Activated CD4-positive, alpha-beta T cell treated with anti-CD3 and anti-CD28 coated beads, Interleukin-2, amount 50 U/mL, for 4 hours (primary cell): ENCODE measurements at places on chromosomes 4 and X.

DNA sequence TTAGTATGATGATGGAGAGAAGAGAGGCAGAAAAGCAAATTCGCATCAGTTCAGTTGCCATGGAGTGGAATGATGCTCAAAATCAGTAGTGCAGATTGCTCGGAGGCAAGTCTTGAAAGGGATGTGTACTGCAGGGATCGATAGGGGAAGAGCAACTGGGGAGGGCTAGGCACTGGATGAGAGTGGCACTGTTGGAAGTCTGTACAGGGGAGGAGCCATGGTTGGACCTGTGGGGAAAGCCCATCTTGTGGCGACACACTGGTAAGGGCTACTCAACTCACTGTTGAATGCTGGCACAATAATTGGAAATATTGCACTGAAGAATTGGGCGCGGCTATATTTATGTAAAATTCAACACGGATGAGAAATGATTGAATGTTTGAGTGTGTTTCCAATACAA is 1.2 kb downstream of the RAB9B start:
- no peak for DNase-seq

GRCh38 chr4:38176165-38176564 is 216.0 kb downstream of the PTTG2 start:
- DNase-seq = no peak

GRCh38 chrX:136742721-136743379 is 37.9 kb downstream of the ARHGEF6 start:
- no peak for DNase-seq

GRCh38 chr4:36740796-36741310 is 459.4 kb downstream of the DTHD1 start:
- DNase-seq = no peak

DNA sequence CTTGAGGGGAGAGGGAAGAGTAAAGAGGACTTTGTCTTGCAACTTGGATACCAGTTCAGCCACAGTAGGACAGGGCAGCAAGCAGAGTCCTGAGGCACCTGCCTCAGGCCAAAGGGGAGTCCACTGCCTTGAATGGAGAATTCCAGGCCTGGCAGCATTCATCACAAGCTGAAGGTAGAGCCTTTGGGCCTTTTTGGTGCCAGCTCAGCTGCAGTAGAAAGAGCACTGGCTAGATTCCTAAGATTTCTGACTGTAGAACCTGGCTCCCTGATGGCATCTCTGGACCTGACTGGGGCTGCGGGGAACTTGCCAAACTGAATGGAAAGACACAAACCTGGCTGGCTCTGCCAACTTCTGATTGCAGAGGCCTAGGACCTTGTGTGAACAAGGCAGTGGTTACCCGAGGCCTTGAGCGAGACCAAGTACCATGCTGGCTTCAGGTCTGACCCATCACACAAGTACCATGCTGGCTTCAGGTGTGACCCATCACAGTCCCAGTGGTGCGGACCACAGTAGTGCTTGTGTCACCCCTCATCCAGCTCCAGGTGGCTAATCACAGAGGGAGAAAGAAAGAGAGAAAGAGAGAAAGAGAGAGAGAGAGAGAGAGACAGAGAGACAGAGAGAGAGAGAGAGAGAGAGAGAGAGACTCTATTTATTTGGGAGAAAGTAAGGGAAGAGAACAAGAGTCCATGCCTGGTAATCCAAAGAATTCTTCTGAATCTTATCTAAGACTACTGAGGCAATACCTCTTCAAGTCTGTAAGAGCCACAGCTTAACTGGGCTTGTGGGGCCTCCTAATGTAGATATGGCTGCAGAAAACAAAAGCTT is 137.6 kb upstream of the SPIN4 start:
- no peak for DNase-seq

DNA sequence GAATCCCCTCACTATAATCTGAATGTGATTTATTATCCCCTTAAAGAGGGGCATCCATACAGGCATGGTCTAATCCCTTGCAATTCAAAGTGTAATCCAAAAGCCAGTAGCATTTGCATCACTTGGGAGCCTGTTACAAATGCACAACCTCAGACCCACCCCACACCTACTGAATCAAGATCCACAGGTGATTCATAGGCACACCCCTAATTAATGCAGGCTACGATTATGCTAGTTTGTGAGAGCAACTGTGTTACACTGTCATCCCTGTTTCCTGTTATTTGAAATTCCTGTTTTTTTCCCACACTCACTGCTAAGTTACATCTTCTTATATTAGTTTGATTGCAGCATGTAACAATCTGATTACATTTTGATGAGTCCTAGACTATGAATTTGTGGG is 120.0 kb downstream of the RAB28 start:
- DNase-seq = no peak

DNA sequence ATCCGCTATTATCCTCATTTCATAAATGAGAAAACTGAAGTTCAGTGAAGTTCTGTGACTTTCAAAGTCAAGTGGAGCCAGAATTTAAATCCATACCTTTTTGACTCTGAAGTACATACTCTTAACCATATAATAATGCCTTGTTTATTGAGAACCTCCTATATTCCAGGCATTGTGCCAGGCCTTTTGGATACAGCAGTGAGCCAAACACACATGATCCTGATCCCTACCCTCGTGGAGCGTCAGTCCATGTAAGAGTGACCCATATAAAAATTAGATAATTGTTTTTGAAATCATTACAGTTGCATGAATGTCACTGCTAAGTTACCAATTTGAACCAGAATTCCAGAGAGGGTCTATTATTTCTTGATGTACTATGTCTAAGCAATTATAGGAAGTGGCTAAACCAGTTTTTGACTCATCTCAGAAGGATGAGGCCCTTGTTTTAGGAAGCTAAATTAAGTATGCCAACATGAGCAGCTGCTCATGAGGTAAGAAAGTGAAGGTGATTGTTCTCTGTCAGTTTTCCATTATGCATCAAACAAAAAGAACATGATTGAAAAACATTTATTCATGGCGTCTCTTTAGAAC is 289.5 kb downstream of the GLUD2 start:
- no peak for DNase-seq

- no peak for DNase-seq
Measured at GRCh38 chrX:112941209-112941837, 100.7 kb upstream of the AMOT start.

GRCh38 chr4:176584031-176584606 is 208.6 kb downstream of the VEGFC start:
- no peak for DNase-seq

DNA sequence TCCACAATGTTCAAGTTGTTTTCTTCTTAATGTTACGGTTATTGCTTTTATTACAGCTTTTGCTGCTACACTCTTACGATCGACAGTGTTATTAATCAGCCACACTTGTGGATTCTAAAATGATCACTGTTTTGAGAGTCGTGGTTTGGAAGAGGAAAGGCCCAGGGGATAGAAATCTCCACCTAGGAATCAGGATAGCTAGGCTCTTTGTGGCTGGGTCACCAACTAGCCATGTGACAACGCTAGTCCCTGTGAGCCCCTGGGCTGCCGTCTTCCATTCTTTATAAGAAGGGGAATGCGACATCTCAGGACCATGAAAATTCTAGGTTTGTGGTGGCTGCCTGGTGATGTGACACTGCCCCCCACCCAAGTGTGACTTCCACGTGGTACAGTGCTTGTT is 380 bp downstream of the SLC34A2 start:
- DNase-seq = no peak

- no peak for DNase-seq
Measured at GRCh38 chr4:75916091-75916661, 13.9 kb upstream of the PPEF2 start.
